Psoas muscle (tissue), 8 donors: ENCODE measurements at places on chromosomes 5 and 9. TPM values are rescaled to one million over a fixed set of nuclear protein-coding genes. Genes with fewer than 3 reads are reported as not detected.

GRCh38 chr9:119184265-119184936, 184.8 kb downstream of the BRINP1 start:
- DNase-seq, result no peak

DNA sequence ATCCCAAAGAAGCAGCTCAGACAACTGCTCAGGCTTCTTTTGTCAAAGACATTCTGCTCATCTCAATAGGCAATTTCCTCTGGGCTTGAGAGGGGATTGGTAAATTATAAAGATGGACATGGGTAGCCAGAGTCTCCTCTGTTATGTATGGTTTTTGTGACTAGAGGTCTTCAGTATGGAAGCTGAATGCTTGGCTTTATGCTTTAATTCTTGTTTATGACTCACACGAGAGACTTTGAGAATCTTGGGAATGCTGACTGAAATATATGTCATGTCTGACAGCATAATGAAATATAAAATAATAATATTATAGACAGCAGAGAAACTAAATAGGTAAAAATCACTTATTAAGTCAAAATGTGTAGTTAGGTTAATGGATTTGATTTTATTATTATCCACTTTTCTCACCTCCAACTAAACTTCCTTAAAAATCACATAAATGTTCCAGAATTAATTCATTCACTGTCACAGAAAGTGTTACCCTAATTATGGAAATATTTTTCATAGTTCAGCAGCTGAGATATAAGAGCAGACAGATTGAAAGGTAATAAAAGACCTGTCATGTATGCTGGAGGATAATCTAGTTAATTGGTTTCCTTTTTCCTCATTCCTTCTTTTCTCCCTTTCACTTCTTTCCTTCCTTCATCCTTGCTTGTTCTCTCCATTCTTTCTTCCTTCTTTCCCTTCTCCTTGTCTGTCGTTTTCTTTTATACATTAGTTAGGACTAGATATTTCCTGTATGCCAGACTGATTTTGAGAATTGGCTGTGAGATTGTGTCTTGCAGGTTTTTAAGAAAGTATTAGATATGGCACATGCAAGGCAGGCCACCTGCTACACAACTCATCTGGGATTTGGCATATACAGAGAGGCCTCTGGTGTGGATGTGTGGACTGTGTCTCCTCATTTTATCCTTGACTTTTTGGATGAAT, 1866.1 kb upstream of the NUDT12 start:
- no peak for DNase-seq

DNA sequence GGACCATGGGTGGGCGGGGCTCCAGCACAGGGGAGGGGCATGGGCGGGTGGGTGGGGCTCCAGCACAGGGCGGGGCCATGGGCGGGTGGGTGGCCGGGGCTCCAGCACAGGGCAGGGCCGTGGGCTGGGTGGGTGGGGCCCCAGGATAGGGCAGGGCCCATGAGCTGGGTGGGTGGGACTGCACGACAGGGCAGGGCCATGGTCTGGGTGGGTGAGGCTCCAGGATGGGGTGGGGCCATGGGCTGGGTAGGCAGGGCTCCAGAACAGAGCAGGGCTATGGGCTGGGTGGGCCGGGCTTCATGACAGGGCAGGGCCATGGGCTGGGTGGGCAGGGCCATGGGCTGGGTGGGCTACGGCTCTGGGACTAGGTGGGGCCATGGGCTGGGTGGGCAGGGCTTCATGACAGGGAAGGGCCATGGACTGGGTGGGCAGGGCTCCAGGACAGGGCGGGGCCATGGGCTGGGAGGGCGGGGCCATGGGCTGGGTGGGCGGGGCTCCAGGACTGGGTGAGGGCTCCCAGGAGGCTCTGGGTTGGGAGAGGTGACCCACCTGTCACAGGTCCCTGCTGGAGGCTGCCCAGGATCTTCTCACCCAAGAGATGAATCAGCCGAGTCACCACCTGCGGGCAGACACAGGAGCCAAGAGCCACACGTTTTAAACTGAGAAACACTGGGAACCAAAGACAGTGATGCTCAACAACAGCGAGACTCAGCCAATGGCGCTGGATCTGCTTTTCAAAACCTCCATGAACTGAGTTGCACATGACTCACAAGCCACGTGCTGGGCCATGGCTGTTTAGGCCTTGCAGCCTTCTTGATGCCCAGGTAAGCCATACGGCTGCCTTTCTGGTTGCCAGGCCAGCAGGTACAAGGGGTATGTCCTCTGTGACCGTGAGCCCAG, 33.6 kb upstream of the NSMF start:
- no peak for DNase-seq

GRCh38 chr9:2785060-2785950, 58.6 kb downstream of the PUM3 start:
- DNase-seq, result no peak

GRCh38 chr5:168261227-168261571, 30.2 kb upstream of the WWC1 start:
- DNase-seq, result no peak

DNA sequence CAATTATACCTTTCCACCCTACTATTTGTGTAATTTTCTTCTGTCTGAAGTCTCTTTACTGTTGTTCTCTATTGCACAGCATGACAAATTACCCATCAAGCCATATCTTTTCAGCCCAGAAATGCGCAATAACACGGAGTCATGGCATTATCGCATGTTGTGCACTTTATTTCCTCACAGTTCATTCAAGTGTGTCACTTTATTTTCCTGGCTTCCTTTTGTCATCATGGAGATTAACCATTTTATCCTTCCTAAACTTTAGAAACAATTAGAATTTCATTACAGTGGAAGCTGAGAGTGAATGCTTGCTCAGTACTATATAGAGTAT, 41.3 kb upstream of the MEF2C start:
- DNase-seq, result no peak

GRCh38 chr9:87703636-87704276, 22.2 kb upstream of the CTSL start:
- DNase-seq, result no peak

DNA sequence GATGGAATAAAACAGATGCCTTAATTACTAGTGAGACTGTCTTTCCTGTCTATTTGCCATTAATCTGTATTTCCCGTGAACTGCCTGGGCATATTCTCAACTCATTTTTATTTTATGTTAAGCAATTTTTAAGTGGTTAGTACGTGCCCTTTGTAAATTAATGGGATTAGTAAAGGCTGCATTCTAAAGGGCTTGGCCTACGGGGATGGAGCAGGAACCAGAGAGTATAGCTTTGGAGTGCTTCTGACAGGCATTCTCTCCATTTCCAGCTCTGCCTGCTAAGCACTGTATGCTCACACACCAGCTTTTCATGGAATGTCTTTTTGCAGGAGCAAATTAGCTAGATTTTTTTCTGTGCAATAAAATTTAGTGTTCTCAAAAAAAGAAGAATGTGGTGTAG, 241.2 kb downstream of the MCTP1 start:
- DNase-seq, result no peak

DNA sequence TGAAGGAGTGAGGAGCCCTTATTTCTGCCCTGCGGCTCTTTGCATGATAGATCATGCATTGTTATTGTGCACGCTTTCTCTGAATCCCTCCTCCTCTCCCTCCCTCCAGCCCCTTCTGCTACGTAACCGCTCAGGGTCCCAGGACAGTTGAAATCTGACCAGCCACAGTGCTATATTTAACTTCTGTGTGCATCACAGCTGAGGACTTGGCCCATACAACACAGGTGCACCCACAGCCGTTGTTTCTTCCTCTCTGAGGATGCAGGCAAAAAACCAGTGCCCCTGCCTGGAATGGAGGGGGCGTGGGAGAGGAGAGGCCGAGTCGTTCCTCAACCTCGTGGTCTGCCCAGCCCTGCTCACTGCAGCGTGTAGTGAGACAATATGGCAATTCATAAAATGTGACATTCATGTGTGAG, 335.6 kb upstream of the CLINT1 start:
- no peak for DNase-seq

DNA sequence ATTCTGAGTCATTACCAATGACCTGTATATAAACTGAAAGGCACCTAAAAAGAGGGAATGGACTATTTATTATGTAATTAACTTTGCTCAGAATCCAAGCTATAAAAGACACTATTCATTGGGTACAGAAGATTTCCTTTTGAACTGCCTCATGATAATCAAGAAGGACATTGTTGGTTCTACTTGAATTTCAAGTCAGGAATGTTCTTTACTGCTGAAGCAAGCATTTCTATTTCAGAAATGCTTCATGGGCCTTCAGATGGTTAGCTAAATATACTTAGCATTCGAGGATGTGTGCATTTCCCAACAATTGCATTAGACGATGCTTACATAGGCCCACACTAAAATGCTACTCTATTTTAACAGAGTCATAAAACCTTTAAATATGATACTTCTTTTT, 658.2 kb upstream of the DMAC1 start:
- no peak for DNase-seq

DNA sequence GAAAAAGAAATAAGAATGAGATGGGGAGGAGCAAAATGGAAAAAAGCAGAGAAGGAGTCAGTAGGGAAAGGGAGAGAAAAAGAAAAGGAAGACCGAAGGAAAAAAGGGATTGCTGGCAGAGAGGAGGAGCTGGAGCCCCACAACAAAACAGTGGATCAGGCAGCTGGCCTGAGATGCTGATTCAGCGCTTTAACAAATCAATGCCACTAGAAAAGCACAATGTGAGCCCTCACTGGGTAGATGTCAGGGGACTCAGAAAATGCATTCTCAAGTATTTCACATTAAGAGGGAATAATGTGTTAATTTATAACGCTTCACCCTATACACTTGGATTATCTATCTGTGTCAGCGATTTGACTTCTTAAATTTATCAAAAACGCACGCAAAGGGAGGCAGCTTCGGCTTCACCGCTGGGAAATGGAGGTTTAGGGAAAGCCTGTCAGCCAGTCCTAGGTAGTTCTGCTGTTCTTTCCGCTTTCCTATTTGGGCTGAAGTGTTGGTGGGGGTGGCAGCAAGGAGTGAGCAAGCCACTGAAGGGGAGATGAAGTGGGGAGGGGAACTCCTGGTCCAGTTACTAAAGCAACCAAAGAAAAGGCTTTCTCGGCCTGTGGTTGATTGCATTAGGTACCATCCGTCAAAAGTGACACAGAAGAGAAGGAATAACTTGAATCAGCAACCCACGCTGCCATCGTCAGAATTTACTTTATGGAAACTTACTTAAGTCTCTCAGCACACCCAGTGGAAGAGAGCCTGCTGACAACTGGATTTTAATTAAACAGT, 161.6 kb downstream of the BNC2 start:
- DNase-seq, result no peak

The PRDM12 gene
- not detected for total RNA-seq

The EDIL3 gene
- 0.91 TPM for total RNA-seq

The IFNA13 gene
- not detected for total RNA-seq

The PCDHGA9 gene
- total RNA-seq, result 1.7 TPM

The ZNF618 gene
- 1.2 TPM for total RNA-seq

The PCDHB5 gene
- total RNA-seq, result 0.71 TPM

The ZDHHC11B gene
- 7.4 TPM for total RNA-seq
